ENCODE measurements at places on chromosomes 7 and 10.

DNA sequence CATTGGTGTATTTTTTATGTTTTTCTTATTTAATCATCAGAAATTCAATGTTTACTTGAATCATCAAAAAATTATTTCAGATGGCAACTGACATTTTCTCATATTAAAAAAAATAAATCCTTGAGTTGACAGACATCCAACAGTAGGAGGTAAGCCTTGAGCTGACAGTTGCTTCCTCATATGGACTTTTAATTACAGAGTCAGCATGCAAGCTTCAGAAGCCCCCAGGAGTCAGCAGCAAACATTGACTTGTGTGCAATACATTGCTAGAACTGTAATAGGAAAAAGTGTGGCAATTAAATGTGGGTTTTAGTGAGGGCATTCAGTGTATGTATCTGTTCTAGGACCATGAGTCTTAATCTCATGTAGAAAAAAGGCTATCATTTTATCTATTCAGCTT, 62.4 kb upstream of the TAS2R16 start:
- no peak for DNase-seq

- DNase-seq: no peak
Measured at GRCh38 chr7:39099146-39099545, 121.4 kb downstream of the POU6F2 start.

GRCh38 chr7:88985295-88985694, 189.8 kb upstream of the TEX47 start:
- DNase-seq: no peak

- no peak for DNase-seq
Measured at GRCh38 chr10:79378647-79379511, 31.6 kb downstream of the PPIF start.

DNA sequence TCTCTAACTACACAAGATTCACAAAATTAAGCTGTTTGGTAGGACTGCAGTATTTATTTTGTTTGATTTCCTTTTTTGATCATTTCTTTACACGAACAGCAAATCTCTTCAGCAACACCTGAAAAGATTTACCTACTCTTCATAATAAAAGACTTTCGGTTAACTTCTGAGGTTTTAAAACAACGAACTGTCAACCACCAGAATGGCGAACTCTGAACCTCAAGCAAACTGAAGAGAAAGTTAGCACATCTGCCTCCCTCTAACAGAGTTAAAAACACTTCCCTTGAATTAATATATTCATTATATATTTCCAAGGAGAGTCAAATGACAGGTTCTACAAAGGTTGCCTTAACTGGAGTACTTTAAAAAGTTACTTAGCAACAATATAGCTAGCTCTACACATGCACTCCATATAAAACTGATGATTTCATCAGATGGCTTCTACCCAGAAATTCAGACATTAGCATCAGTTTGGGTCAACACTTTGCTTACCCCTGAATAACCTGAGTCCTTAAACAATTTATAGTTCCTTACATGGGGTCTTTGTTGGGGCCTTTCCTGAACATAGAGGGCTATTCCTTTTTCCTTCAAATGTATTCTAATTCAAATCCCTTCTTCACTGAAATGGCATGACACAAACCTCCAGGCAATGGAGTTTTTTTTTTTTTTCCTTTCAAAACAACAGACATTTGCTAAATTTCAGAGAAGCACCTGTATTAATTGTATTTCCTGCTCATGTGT, 118.3 kb downstream of the SEM1 start:
- no peak for DNase-seq

All from activated naive CD4-positive, alpha-beta T cell treated with Interleukin-2 at 50 U/mL for 16 hours (primary cell).